Left ventricle myocardium inferior (tissue), 1 donor: ENCODE measurements at places on chromosomes 16 and 17. TPM values are rescaled to one million over a fixed set of nuclear protein-coding genes. Genes with fewer than 3 reads are reported as not detected.

The PRAC2 gene
- total RNA-seq, result not detected

The HSD11B2 gene
- total RNA-seq, result 0.99 TPM

The NEK8 gene
- 1.4 TPM for total RNA-seq

The AFMID gene
- total RNA-seq, result 22.5 TPM

The CD300H gene
- total RNA-seq, result not detected

The ABAT gene
- 14.5 TPM for total RNA-seq

The LRRC37A gene
- 1.2 TPM for total RNA-seq

The ABCA8 gene
- total RNA-seq, result 35.5 TPM

The EIF1 gene
- total RNA-seq, result 1,125 TPM

The ATP5PD gene
- total RNA-seq, result 809 TPM

The KRT222 gene
- 0.38 TPM for total RNA-seq

DNA sequence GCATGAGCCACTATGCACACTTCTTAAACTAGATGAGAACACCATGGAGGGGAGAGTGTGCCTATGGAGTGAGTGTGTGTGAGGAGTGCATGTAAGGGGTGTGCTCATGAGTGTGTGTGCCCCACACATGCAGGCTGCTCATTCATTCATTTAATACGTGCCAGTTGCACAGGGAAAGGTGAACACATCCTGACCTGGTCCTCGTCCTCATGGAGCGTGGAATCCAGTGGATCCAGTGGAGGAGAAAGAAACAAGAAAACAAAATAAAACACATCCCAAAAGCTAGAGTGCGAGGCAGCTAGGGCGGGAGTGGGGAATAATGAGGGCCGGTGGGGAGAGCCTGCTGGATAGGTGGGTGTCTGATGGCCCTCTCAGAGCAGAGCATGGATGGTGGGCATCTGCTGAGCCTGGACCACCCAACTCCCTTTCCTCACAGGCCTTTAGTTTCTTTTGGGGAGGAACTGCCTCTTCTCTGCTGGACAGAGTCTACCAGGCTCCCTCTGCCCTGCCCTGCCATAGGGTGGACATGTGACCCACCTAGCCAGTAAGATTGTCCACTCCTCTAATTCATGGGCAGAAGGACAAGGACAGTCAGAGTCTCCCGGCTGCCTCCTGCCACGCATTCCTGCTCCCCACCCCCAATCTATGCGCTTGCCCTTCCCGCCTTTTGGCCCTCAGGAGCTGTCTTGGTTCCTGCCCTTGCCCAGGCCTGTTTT, 204.3 kb downstream of the RAB11FIP4 start:
- no peak for DNase-seq

DNA sequence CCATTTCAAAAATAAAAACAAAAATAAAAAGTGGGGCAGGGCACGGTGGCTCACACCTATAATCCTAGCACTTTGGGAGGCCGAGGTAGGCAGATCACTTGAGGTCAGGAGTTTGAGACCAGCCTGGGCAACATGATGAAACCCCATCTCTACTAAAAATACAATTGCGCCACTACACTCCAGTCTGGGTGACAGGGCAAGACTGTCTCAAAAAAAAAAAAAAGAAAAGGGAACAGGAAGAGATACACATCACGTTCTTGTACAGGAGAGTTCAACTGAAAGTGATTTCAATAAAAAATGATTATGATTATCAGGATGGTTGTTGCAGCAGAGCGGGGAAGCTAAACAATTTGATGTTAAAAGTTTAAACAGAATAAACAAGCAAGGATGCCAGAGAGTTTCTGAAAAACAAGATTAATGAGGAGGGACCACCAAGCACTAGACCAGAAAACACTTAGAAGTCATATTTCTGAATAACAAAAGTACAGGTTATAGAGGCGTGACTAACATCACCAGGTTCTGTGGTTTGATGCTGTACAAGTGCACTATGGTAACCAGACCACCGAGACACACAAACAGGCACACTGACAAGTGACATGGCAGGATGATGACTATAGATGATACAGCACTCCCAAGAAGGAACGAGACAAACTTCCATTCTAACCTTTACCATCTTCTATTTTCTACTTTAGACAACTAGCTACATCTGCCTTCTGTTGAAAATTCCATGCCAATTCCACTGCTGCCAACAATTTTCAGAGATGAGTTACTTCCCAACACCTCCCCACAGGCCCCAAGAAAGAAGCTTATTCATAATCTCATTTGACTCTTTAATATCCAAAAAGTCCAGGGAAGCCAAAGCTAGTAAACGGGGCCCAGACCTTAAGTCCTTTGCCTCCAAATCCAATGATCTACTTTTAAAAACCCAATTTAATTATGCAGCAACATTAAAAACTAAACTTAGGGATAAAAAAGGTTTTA, 11.8 kb downstream of the DNAJA2 start:
- DNase-seq, result no peak

- no peak for DNase-seq
Observed at GRCh38 chr16:35131429-35131828, 1672.0 kb downstream of the TP53TG3F start.

- no peak for DNase-seq
Observed at GRCh38 chr17:72273289-72274056, 152.7 kb downstream of the SOX9 start.

- DNase-seq, result peak; percentile 34
Observed at GRCh38 chr16:87317750-87318644, 805 bp upstream of the C16orf95 start.

GRCh38 chr17:45077643-45078042, 16.5 kb downstream of the NMT1 start:
- no peak for DNase-seq

DNA sequence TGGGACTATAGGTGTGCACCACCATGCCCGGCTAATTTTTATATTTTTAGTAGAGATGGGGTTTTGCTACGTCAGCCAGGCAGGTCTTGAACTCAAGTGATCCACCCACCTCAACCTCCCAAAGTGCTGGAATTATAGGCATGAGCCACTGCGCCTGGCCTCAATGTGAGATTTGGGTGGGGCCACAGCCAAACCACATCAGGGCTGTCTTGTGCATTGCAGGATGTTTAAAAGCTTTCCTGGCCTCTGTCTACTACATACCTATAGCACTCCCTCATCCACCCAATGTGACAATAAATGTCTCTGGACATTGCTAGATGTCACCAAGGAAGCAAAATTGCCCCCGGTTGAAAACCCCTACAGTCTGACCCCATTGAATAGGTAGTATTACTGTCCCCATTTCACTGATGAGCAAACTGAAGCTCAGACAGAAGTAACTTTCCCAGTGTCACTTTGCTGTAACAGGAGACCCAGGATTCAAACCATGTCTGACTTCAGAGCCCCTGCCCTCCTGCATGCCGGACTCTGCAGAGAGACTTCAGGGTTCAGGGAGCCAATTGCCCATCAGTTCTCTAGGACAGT, 3.6 kb upstream of the MAP3K14 start:
- DNase-seq, result no peak

- no peak for DNase-seq
Observed at GRCh38 chr17:1390432-1391367, 9.3 kb downstream of the YWHAE start.

- DNase-seq, result no peak
Observed at GRCh38 chr17:3804503-3804931, 3.5 kb upstream of the ITGAE start.

- DNase-seq, result no peak
Observed at GRCh38 chr17:72392056-72393010, 271.5 kb downstream of the SOX9 start.

DNA sequence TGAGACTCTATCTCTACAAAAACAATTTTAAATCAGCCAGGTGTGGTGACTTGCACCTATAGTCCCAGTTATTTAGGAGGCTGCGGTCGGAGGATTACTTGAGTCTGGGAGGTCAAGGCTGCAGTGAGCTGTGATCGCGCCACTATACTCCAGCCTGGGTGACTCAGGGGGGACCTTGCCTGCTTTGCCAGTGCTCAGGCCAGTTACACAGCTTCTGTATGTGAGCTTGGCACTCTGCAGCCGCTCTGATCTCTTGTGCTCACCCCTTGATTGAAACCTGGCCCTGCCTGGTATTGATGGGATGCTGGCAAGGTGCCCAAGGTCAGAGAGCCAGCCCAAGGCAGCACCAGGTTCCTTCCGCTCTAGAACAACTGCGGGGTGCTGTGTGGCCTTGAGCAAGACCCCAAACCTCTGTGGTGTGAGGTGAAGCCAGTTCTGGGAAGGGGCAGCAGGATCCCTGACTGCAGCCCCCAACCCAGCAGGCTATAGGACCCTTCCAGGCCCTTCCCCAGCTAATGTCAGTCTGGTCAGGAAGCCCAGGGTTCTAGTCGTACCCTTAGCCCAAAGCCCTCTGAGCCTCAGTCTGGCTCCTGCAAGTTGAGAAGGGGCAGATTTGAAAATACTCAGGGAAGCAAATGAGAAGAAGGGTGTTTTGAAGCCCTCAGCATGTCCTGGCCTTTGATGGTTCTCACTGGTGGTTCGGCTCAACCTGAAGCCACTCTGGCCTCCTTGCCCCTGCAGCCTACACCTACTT, 18.9 kb downstream of the MMP15 start:
- no peak for DNase-seq

DNA sequence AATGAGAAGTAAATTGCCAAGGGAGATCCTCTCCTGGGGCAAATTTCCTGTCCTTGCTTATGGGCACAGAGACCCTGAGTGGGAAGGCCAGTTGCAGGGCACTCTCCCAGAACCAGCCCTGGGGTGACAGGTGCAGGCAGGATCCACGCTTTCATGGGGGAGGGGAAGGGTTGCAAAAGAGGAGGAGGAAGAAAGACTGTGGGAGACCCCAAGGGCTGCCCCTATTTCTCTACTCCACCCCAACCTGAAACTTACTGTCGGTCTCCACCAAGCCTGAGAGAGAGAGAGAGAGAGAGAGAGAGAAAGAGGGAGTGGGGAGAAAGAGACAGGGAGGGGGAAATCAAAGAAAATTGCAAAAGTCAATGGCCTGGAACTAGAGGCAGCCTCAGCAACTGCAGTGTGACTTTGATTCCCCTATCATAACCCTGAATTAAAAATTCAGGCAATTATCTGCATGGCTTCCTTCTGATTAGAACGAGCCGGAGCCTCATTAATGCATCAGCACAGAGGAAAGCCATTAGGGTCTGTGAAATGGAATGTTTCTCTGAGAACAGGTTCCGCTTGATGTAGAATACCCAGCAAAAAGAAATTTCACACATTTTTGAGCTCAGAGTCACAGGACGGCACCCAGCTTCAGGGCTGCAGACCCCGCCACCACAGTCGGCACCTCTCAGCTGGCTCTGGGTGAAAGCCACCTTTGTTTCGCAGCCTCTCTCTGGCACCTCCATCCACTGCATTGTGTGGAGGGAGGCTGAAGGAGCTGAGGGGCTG, 45.1 kb upstream of the HNF1B start:
- no peak for DNase-seq

GRCh38 chr17:63639125-63639524, 16.9 kb downstream of the MAP3K3 start:
- DNase-seq, result no peak

DNA sequence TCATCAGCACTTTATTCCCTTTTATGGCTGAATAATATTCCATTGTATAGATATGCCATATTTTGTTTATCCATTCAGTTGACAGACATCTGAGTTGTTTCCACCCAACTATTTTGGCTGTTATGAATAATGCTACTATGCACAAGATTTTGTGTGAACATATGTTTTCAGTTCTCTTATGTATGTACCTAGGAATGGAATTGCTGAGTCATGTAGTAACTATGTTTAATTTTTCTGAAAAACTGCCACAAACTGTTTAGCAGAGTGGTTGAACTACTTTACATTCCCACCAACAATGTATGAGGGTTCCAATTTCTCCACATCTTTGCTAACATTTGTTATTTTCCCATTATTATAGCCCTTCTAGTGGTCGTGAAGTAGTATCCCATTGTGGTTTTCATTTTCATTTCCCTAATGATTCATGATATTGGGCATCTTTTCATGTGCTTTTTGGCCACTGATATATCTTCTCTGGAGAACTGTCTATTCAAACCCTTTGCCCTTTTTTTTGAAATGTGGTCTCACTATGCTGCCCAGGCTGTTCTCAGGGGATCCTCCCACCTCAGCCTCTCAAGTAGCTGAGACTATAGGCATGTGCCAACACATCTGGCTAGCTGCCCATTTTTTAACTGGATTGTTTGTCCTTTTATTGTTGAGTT, 26.3 kb downstream of the SMURF2 start:
- DNase-seq, result no peak

GRCh38 chr17:7562208-7562605, 488 bp downstream of the SENP3 start:
- DNase-seq, result no peak

- DNase-seq, result no peak
Observed at GRCh38 chr17:73639932-73640331, 4.3 kb downstream of the SDK2 start.

GRCh38 chr17:54736573-54736972, 164.1 kb upstream of the TOM1L1 start:
- no peak for DNase-seq

GRCh38 chr16:27169511-27170071, 33.7 kb upstream of the KDM8 start:
- DNase-seq, result no peak

- no peak for DNase-seq
Observed at GRCh38 chr17:48014595-48015111, 22.9 kb downstream of the COPZ2 start.

DNA sequence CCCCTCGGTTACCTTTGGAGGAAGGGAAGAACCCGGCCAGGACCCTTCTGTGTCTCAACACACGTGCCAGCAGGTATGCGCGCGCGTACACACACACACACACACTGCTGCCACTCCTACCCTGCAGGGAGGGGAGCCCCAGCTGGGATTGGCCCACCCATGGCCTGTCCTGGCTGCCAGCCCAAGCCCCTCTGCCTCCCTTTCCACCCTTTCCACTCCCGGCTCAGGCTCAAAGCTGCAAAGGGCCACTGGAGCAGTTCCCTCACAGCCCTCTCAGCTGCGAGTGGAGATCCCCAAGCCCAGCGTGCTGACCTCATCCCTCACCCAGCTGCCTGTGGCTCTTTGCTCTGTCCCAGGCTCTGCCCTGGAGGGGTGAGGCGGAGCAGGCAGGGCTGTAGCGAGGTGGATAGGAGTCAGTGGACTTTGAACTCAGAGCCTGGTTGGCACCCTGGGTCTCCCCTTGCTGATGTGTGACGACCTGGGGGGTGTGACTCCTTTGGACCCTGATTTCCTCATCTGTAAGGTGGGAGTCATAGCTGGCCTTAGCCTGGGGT, 14.5 kb downstream of the KIF19 start:
- DNase-seq, result no peak
